ENCODE measurements at places on chromosomes 7 and 10.

- DNase-seq, result no peak
Observed at GRCh38 chr7:25557379-25557917, 329.2 kb upstream of the NPVF start.

DNA sequence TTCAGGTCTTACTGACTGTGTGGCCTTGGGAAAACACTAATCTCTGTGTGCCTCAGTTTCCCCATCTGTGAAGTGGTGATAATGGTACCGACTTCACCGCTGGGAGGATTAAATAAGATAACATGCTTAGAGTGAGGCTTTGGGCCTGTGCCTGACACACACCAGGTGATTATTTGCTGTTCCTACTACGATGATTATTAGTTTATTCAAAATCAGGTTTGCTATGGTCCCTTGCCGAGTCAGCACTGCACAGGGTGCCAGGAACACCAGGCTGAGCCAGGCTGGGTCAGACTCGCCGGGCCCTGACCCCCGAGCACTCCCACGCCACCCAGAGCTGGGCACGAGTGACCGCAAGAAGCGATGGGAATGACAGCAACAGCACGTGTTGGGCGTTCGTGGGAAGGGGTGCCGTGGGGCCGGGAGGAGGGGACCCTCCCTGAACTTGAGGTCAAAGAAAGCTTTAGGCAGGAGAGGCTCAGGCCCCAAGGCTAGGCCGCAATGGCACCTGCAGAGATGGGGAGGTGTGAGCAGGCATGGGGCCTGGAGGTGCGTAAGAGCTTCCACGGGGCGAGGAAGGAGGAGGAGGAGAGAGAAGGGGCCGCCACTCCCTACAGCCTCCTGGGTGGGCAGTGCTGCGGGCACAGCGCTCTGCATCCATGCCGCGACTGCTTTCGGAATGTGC lies 325.4 kb downstream of the DNAJB6 start:
- DNase-seq, result no peak

- DNase-seq, result no peak
Observed at GRCh38 chr7:77415476-77415822, 700 bp downstream of the GSAP start.

DNA sequence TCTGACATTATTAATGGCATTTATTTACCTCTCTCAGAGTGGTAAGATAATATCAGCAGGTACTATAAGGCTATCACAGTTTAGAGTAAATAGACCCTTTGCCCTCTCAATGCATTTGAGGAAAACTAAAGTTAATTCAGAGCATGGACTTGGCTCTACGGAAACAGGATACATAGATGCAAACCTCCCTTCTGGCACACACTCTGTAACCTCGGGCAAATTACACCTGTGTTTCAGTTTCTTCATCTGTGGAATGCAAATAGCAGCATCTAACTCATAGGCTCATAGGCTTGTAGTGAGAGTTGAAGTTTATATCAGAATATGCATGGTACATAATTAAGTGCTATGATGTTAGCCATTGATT lies 5.6 kb downstream of the RAPGEF5 start:
- DNase-seq, result no peak

DNA sequence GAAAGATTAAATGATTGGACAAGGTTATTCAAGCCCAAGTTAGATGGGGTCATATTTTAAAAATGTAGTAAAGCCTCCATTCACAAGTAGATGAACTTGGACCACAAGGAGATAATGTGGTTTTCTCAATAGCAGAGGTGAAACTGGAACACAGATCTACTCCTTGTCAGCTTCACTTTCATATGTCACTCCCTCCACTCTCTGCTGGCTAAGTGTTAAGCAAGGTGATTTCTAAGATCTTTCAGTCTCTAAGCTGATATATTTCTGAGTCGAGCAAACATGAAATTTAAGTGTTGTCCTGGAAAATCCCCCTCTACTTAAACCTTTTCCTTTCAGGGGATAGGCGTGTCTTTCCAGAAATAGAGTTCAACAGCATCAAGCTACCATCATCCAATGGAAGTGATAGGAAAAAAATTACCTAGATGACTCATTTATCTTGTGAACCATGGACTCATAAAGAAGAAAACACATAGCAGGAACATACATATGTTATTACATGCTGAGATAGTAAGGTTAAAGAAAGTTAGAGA lies 275.0 kb downstream of the PTEN start:
- no peak for DNase-seq

GRCh38 chr7:145216866-145217265 lies 381.0 kb upstream of the TPK1 start:
- no peak for DNase-seq

GRCh38 chr10:47288236-47288635 lies 11.8 kb upstream of the GDF10 start:
- DNase-seq, result no peak

DNA sequence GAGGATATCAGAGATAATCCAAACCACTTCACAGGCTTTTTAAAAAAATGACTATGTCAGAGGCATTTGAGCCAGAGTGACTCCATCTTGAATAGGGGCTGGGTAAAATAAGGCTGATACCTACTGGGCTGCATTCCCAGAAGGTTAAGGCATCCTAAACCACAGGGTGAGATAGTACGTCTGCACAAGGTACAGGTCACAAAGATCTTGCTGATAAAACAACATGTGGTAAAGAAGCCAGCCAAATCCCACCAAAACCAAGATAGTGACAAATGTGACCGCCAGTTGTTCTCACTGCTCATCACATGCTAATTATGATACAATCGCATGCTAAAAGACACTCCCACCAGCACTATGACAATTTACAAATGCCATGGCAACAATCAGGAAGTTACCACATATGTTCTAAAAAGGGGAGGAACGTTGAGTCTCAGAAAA lies 177.5 kb downstream of the RAPGEF5 start:
- peak; percentile 34 for DNase-seq

DNA sequence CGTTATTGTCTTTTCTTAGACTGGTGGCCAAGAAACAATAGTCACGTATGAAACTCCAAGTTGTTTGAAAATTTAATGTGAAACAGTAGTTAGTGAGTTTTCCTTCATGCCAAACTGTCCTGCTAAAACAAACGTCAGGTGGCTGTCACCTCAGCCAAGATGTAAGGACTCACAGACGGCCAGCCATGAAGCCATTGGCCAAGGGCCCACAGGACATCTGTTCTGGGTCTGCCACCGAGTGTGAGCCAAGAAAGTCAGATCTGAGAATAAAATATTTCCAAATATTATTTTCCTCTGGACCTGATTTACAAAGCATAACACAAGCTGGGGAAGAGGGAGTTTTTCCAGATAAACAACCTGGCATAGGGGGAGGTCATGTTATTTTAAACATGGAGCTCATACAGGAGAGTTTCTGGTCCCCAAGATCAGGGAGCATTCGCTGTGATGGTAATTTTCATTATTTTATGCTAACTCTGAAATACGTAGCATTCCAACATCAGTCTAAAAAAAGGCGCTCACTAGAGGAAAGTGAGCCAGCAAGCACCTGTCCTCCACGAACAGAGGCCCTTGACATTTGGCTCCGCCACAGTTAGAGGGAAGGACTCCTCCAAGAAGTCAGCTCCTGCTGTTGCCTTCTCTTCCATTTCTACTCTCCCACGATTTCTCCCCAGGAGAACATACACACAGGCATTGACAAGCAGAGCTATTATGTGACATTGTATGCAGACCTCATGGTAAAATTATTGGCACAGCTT lies 38.9 kb upstream of the LANCL2 start:
- DNase-seq, result no peak

DNA sequence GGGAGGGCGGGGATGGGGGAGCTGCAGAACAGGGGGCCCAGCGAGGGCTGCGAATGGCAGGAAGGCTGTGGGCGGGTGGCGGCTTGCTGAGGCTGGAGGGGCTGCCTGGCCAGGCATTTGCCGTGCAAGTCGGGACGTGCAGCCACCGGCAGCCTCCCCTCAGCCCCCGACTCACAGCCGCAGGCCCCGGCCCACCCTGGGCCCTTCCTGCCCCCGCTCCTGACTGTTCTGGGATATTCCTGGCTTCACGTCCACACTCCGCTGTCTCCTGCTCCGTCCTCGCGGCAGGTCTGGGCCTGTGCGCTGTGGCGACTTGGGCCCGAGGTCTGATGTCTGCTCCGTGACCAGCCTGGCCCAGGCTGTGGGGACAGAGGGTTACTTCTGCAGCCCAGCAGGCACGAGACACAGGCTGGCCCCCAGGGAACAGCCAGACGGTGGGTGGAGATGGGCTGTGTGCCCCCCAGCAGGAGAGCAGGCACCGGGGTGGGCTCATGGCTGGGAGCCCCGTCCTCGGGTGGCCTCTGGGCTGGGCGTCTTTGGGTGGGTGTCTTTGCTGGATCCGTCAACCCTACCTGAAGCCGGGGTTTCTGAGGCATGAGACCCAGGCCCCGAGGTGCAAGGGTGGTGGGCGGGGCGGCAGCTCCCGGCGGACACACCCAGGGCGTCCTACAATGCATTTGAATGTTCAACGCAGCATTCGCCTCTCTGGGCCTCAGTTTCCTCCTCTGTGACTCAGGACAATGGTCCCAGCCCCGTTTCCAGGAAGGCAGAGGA lies 86.5 kb downstream of the FOXL3 start:
- DNase-seq, result no peak

DNA sequence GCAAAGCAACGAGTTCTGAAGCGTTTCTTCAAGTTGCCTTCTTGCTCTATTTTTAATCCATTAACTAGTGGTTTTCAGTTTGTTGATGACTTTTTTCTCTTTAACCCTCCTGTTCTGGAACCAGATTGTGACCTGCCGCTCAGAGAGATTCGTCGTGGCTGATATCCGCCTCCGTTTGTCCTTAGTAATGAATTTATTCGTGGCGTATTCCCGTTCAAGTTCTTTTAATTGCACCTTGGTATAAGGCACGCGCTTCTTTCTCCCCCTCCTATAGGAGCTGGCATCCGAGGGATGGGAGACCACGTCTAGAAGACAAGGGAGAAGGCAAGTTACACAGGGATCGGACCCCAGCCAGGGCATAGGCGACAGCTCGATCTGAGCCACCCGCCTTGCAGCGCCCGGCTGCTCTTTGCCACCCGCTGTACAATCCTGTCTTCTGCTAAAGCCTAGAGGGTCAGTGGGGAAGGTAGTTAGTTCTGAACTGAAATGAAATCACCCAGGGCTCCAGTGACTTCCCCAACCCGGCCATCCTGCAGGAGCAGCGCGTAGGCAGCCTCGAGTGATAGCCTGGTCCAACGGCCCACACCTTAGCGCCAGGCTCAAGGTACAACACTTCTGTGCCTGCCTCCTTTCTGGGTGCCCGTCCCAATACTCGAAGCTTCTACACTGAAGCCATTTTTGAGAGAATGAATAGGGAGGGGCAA lies 1.6 kb downstream of the HOXA13 start:
- no peak for DNase-seq

- no peak for DNase-seq
Observed at GRCh38 chr7:100887516-100888290, 1.8 kb downstream of the UFSP1 start.

- no peak for DNase-seq
Observed at GRCh38 chr10:123479640-123480039, 186.5 kb upstream of the GPR26 start.

DNA sequence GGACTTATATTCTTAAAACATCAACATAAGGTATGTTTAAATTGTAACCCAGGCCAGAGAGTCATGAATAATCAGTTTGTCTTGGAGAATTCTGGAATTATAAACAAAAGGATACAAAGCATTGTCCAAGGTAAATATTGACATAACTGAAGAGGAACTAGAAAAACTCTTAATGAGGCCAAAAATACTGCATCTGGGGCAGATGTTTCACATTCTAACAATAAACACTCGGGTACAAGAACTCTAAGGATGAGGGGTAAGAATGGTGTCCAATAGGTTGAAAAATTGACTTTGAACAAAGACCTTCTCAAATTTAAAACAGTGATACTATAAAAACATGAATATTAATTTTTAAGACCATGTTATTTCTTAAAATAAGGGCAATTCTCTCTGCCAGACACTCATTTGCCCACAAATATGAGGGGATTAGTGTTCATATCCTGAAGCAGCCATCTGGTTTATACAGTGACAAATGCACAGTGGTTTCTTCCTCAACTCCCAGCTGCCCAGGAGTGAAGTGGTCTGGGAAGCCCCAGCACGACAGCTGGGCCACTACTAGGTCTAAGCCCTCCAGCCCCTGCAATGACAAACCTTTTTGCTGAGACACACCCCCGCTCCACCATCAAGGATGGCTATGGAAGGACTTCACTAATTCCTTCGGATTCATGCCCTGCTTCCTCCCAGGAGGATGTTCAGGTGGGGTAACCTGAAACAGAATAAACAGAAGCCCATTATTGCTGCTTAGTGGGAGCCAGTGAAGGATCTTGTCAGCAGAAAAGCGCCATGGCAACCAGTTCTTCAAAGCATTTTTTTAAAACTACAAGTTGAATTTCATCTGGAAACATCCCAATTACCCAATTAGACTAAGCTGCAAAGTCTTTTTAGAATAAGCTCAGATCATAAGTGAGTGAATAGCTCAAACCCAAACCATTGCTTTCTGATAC lies 107.5 kb upstream of the ARID5B start:
- peak; percentile 78 for DNase-seq

DNA sequence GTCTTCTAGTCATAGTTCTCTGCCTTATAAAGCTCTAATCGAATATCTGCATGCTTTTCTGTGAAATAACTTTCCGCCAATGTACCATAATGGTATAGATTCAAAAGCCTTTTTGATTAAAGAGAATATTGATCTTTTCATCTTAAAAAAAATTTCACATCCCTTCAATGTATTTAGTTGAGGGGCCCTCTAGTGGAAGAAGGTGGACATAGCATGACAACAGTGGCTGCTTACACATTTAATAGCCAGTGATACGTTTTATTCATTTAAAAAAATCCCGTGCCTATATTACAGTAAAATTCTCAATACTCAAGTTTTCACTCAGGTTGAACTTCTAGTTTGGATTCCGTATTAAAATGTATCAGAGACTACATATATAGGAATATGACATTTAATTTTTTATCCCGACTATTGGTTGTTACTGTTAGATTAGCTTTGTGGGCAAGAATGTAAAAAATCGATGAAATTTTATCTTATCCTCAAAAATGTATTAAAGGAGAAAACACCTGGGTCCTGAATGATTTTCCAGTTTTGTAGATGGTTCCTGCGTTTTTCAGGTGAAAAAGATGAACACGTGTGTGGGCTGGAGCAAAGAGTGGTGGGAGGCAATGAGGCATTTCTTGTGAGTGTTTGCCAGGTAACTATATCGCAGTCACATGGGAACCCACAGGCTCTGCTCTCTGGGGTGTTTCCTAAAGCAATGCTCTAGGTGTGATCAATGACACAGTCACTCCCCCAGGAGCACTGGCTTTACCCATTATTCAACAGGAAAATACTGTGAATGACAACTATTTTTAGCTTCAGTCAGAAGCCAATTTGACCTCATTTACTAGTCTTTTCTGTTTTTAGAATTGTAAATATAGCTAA lies 24.1 kb upstream of the PNLIP start:
- DNase-seq, result peak; percentile 14

Measured in astrocyte (in vitro differentiated cells and primary cell).